ENCODE measurements at places on chromosomes 6 and 20.
A peak's percentile ranks its signal among the peaks of the same experiment; 100 is the strongest.

- DNase-seq, result no peak
These were observed 139.3 kb upstream of the RIN2 start for GRCh38 chr20:19618711-19619110.

GRCh38 chr6:87784690-87785089 is 82.7 kb upstream of the AKIRIN2 start:
- DNase-seq, result no peak

DNA sequence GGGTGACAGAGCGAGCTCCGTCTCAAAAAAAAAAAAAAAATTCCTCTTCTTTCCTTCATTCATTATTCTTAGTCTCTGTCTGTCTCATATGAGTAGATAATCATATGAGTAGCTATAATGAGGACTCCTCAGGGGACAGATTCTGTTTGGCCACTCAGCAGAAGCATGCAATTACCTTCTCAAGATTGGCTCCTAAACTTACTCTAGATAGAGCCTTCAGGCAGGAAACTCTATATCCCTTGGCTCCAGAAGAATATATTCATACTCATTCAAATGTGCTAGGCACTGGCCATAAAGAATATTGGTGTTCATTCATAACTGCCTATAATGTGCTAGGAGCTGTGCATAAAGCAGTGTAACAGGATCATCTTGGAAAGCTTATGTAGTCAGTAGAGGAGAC is 2.2 kb upstream of the ACAT2 start:
- DNase-seq, result no peak

DNA sequence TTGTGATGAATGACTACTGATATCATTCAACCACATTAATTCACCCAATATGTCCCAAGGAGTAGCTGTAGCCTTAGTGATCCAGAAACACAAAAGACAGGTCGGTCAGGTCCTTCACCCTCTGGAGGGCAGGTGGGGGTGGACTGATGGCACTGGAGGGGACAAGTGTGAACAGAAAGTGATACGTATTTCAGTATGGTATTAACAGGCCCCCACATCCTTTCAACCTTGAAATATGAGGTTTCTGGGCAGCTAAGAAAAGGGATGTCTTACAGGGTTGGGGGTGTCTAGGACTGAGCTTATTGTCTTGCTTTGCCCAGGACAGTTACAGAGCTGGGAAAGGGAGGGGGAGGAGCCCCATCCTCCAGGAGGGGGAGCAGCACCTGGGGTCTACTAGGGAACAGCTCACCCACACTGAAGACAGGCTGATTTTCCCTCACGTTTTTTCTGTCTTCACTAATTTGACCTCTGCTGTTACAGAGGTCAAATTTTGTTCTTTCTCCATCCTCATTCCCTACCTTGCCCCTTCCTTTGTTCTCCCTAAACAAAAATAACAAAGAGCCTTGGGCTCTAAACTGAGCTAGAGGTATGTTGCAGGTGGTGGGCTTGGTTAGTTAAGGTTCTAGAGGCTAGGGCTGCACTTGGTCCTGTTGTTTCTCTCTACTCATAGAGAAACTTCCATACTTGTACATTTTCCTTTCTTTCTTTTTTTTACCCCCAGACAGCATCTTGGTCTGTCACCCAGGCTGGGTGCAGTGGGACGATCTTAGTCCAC is 38.0 kb upstream of the EEF1A1 start:
- no peak for DNase-seq

DNA sequence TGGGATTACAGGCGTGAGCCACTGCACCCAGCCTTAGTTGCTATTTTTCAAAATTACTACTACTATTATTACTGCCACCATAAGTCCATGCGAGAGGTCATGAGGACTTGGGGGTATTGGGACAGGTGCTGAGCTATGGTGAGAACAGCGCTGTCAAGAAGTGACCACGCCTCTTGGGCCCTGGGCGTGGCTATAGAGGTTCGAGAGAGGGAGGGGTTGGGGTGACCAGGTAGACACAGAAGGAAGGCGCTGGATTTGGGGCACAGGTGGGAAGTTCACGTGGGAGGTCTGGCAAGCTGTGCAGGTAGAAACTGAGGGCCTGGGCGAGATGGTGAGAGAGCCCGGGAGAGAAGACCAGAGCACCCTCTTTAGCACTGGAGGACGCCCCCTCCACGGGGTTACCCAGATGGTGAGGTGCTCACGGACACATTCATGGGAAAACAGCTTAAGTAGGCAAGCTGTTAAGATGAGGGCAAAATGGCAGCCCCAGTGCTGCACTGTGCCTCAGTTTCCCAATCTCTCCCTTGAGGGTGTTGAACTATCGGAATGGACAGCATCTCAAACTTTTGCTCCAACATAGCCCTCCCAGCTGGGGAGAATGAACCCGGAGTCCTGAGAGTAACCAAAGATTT is 61.0 kb downstream of the RAB44 start:
- no peak for DNase-seq

GRCh38 chr6:119445666-119446065 is 96.1 kb upstream of the MAN1A1 start:
- no peak for DNase-seq

DNA sequence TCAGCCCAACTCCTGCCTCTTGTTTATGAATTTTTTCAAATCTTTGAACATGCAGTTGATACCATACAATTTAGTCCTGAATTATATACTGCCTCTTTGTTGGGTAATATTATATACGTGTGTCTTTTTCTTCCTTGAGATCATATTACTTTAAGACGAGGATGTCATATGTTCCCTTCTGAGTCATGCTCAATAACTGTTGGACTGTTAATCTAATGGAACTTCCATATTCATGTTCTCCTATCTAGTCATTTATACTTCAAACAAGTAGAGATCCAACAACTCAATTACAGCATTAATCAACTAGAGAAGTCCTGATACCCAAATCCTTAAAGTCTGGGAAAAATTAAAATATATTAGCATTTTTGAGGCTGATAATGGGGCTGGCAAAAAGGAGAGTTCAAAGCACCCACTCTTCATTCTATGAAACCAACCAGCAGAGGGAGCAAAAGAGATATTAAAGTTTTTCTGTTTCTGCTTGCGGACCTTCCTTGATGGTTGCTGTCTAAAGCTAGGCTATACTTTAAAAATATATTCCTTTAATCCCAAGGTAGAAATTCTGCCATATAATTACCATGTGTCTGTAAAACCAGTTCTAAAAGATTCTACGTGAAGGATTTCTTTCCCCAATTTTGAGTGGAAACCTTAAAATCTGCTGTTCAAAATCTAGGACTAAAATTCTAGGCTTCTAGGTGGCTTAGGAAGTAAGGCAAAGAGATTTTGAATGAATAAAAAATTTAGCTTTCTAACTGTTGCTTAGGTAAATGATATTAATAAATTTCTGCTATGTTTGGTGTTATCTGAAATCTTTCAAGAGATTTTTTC is 498.9 kb downstream of the BCKDHB start:
- no peak for DNase-seq

DNA sequence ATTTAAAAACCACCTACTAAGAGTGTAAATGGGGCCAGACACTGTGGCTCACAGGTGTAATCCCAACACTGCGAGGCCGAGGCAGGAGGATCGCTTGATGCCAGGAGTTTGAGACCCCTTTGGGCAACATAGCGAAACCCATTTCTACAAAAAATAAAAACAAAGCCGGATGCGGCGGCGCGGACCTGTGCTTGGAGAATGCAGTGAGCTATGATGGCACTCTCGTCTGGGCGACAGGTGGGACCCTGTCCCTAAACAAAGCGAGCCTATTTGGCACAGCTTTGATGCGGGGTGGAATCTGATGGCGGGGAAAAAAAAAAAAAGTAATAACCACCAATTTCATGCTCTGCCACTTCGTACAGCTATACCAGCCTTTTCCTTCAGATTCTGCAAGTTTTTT is 1.1 kb downstream of the TCP1 start:
- DNase-seq, result peak; percentile 3

DNA sequence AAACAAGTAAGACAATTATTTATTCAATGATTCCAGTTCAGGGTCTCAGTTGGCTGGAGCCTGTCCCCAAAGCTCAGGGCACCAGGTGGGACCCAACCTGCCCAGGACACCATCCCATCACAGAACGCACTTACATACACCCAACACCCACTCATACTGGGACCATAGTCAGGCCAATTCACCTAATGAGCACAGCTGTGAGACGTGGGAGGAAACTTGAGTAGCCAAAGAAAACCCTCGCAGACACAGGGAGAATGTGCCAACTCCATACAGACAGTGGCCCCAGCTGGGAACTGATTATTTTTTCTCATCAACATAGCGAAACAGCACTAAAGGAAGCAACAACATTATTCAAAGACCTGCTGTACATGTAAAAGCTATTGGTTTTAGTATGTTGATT is 58.6 kb upstream of the DOK5 start:
- no peak for DNase-seq

DNA sequence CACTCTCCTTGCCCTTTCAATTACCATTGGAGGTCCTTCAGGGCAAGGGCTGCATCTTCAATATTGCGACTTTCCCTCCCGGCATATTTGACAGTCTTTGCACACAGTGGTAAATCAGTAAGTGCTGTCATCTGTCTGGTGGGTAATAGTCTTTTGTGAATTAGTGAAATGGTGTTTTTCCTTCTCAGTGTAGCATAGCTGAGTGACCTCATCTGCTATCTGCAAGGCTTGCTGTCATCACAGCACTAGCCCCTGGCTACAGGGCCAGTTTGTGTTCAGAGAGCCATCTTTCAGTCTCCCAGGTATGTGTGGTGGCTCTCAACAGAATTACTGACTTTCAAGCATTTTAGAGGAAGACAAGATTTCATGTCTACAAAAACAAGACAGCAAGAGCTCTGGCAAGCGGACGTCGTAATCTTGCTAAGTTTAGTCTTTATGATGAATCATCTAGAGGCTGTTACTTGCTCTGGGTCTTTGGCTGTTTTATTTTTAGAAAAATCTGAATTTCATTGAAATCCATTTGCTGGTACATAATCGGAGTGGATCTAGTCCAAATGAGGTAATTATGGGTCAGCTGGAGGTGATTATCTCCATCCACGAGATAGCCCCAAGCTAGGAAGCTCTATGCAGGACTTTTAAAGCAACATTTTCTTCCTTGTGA is 528.9 kb downstream of the EPM2A start:
- DNase-seq, result no peak

DNA sequence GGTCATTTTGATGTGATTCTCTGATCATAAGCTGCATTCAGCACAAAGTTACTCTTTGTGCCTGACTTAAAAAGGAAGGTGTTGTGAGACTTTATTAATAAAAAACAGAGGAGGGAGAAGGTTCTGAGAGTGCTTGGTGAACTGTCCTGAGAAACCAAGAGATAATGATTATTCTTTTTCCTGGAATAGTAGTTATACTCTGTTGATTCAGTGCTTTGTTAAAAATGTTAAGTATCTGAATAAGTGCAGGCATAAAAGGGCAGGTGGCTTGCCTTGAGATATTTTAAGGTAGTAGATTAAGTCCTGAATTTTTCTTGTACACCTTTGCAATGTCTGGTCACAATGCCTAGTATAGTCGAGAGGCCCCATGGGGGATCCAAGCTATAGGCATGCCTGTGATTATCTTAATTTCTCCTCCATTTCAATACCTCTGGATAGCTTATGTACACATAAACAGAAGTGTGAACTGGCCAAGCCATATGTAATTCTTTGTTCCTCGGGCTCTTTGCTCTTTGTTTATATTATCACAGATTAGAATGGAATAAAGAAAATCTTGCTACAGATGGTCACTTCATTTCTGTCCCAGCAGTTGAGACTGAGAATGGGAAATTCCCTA is 50.0 kb downstream of the SOBP start:
- DNase-seq, result no peak

GRCh38 chr6:152261179-152261578 is 376.0 kb downstream of the SYNE1 start:
- no peak for DNase-seq

GRCh38 chr6:106133040-106133439 is 46.9 kb downstream of the PRDM1 start:
- no peak for DNase-seq

Measured in stimulated activated naive CD4-positive, alpha-beta T cell (primary cell).